ENCODE measurements at places on chromosomes 6 and 20. TPM values are rescaled to one million over a fixed set of nuclear protein-coding genes. Genes with fewer than 3 reads are reported as not detected.

CD40 gene
- 410 TPM for total RNA-seq

VSX1 gene
- not detected for total RNA-seq

ADAM33 gene
- total RNA-seq: not detected

C6orf47 gene
- total RNA-seq: 29.3 TPM

TRIM10 gene
- total RNA-seq: not detected

CTSZ gene
- 262 TPM for total RNA-seq

VWA7 gene
- total RNA-seq: 2.9 TPM

HLA-DOB gene
- 101 TPM for total RNA-seq

BTNL2 gene
- not detected for total RNA-seq

PDYN gene
- not detected for total RNA-seq

MUC22 gene
- total RNA-seq: not detected

QRSL1 gene
- total RNA-seq: 28.4 TPM

SLC12A5 gene
- total RNA-seq: not detected

ARMH2 gene
- total RNA-seq: 2.1 TPM

GRCh38 chr20:62171245-62171644 is 11.6 kb upstream of the MTG2 start:
- no peaks in the 10 kb centered on the region for H3K27me3 ChIP-seq
- H3K4me1 ChIP-seq: no peaks in the 10 kb centered on the region
- H3K27ac ChIP-seq: no peak overlapping the region
- DNase-seq: no peak
- peaks cover 27% of the 10 kb centered on the region for H3K36me3 ChIP-seq

DNA sequence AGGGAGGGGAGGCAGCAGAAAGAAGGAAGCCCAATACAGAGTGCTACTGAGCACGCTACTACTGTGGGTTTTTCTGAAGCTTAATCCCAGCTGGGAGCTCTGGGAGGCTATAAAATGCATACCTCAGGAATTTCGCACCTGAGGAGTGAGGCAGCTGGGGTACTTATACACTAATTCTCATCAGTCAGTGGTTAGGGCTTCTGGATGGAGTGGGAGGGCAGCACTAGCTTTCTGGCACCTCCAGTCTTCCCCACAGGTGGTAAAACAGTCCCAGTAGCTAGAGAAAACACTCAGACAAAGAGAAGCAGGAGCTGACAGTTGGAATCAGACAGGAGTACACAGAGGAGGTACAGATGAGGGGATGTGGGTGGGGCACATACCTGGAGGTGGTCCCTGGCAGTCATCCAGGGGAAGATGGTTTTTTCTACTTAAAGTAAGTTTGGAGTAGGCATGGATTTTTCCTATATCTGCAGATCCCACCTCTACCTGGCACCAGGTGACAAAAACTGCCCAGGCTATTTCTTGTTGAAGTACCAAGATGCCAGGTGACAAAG is 37.8 kb downstream of the CPXM1 start:
- no peaks in the 10 kb centered on the region for H3K36me3 ChIP-seq
- peaks cover 27% of the 10 kb centered on the region for H3K27me3 ChIP-seq
- no peak overlapping the region for H3K27ac ChIP-seq
- H3K4me3 ChIP-seq: no peak overlapping the region
- no peak for DNase-seq

GRCh38 chr6:47810885-47811284 is 29.1 kb downstream of the OPN5 start:
- no peak overlapping the region for H3K27ac ChIP-seq
- no peaks in the 10 kb centered on the region for H3K36me3 ChIP-seq
- H3K4me1 ChIP-seq: no peaks in the 10 kb centered on the region

GRCh38 chr6:143529095-143529494 is 17.6 kb upstream of the FUCA2 start:
- DNase-seq: no peak
- H3K4me3 ChIP-seq: no peak overlapping the region
- no peaks in the 10 kb centered on the region for H3K27me3 ChIP-seq
- no peak overlapping the region for H3K27ac ChIP-seq
- H3K36me3 ChIP-seq: no peaks in the 10 kb centered on the region

DNA sequence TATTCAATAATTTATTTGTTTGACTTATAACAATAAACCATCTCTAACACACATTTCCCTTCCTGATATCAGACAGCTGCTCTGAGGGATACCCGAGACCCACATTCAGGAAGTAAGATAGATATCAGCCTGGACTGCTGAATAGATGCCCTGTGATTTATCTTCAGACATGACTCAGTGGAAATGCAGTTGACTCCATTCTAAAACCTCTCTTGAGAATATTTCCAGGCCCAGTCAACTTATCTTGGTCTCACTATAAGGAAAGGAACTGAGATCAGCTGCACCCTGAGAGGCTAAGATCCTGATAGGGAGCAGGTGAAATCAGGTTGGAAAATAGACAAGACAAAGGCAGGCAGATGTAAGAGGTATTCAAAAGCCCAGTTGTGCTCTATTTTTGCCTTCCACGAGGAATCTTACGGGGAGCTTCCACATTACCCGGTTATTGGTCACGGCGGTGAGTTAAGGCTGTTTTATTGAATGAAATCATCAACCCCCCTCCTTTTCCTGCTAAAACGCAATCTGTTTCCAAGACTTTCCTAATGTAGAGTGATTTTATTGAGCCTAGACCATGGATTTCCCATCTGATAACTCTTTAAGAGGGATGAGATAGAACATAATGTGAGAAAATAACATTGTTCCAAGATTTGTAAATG is 25.5 kb downstream of the C6orf15 start:
- H3K36me3 ChIP-seq: no peaks in the 10 kb centered on the region
- H3K4me3 ChIP-seq: no peak overlapping the region
- no peak overlapping the region for H3K27ac ChIP-seq

GRCh38 chr20:62886709-62887058 is 25.1 kb upstream of the TCFL5 start:
- no peaks in the 10 kb centered on the region for H3K27me3 ChIP-seq
- DNase-seq: no peak
- H3K4me1 ChIP-seq: no peaks in the 10 kb centered on the region
- peaks cover 60% of the 10 kb centered on the region for H3K36me3 ChIP-seq
- H3K27ac ChIP-seq: peak overlapping the region; percentile 46

- no peaks in the 10 kb centered on the region for H3K36me3 ChIP-seq
- H3K27ac ChIP-seq: no peak overlapping the region
- no peak for DNase-seq
- no peaks in the 10 kb centered on the region for H3K27me3 ChIP-seq
- H3K4me3 ChIP-seq: no peak overlapping the region
Observed at GRCh38 chr6:41813956-41814355, 26.5 kb downstream of the TOMM6 start.

GRCh38 chr6:4265740-4266139 is 130.4 kb upstream of the ECI2 start:
- H3K4me3 ChIP-seq: no peak overlapping the region
- no peaks in the 10 kb centered on the region for H3K4me1 ChIP-seq
- H3K27me3 ChIP-seq: peaks cover 8% of the 10 kb centered on the region
- no peaks in the 10 kb centered on the region for H3K36me3 ChIP-seq
- no peak for DNase-seq

- H3K36me3 ChIP-seq: no peaks in the 10 kb centered on the region
- H3K27ac ChIP-seq: no peak overlapping the region
- no peak for DNase-seq
- H3K4me3 ChIP-seq: no peak overlapping the region
- H3K4me1 ChIP-seq: no peaks in the 10 kb centered on the region
- no peaks in the 10 kb centered on the region for H3K27me3 ChIP-seq
Observed at GRCh38 chr6:74657011-74657410, 548.8 kb downstream of the COL12A1 start.

GRCh38 chr20:40652441-40652987 is 36.5 kb downstream of the MAFB start:
- DNase-seq: no peak
- H3K27ac ChIP-seq: no peak overlapping the region
- H3K27me3 ChIP-seq: peaks cover 4% of the 10 kb centered on the region
- no peak overlapping the region for H3K4me3 ChIP-seq
- no peaks in the 10 kb centered on the region for H3K36me3 ChIP-seq

DNA sequence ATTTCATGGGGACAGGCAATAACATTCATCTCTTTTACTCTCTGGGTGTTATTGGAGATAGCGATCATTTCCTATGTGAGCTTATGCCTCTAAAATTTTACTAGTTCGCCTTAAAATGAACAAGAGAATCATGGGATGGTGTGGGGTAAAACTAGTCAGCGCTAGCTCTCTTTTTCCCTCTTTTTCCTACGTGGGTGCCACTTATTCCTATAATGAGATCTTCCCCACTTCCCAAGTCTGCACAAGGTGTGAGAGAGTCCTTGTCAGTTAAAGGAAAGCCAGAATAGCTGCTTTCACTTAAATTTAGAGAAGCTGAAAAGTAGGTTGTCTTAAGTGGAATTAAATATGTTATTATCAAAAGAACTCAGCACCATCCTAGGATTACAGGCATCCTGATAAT is 173.2 kb upstream of the BMP5 start:
- H3K4me3 ChIP-seq: no peak overlapping the region
- H3K27ac ChIP-seq: no peak overlapping the region
- H3K4me1 ChIP-seq: no peaks in the 10 kb centered on the region
- DNase-seq: no peak
- H3K36me3 ChIP-seq: no peaks in the 10 kb centered on the region
- no peaks in the 10 kb centered on the region for H3K27me3 ChIP-seq

- no peaks in the 10 kb centered on the region for H3K4me1 ChIP-seq
- no peaks in the 10 kb centered on the region for H3K36me3 ChIP-seq
- no peak for DNase-seq
- no peak overlapping the region for H3K27ac ChIP-seq
Observed at GRCh38 chr6:8131265-8131897, 29.0 kb upstream of the EEF1E1 start.

- H3K27me3 ChIP-seq: no peaks in the 10 kb centered on the region
- no peak overlapping the region for H3K27ac ChIP-seq
- no peak overlapping the region for H3K4me3 ChIP-seq
Observed at GRCh38 chr6:156773476-156773875, 3.7 kb upstream of the ARID1B start.

GRCh38 chr6:132742495-132742894 is 15.2 kb downstream of the VNN2 start:
- no peak for DNase-seq
- no peaks in the 10 kb centered on the region for H3K27me3 ChIP-seq
- no peak overlapping the region for H3K4me3 ChIP-seq
- peaks cover 63% of the 10 kb centered on the region for H3K36me3 ChIP-seq
- H3K27ac ChIP-seq: no peak overlapping the region

- no peaks in the 10 kb centered on the region for H3K4me1 ChIP-seq
- no peak overlapping the region for H3K27ac ChIP-seq
- no peaks in the 10 kb centered on the region for H3K27me3 ChIP-seq
- H3K36me3 ChIP-seq: no peaks in the 10 kb centered on the region
- no peak for DNase-seq
Observed at GRCh38 chr6:80608881-80609280, 502.4 kb downstream of the BCKDHB start.

DNA sequence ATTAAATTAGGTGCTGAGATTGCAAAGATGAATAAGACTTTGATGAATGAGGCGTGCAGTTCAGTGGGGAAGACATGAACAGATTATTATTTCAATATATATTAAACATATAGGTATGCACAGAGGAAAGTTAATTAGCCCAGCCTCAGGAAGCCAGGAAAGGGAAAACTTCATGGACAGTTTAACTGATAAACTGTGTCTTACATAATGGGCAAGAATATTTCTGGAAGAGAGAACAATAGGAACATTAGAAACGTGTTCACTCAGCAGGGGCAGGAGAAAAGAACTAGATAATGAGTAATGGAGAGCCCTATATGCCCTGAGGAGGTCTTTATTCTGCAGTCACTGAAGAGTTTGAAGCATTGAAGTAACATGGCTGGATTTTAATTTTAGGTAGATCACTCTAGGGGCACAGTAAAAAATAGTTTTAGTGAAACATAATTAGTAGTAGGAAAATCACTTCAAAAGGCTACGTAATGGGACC is 23.6 kb downstream of the CEP57L1 start:
- H3K4me1 ChIP-seq: peaks cover 45% of the 10 kb centered on the region
- no peaks in the 10 kb centered on the region for H3K27me3 ChIP-seq
- no peak for DNase-seq
- no peak overlapping the region for H3K27ac ChIP-seq
- H3K36me3 ChIP-seq: no peaks in the 10 kb centered on the region

GRCh38 chr6:18676548-18676947 is 289.4 kb downstream of the RNF144B start:
- H3K27me3 ChIP-seq: no peaks in the 10 kb centered on the region
- no peaks in the 10 kb centered on the region for H3K4me1 ChIP-seq
- no peak overlapping the region for H3K4me3 ChIP-seq

DNA sequence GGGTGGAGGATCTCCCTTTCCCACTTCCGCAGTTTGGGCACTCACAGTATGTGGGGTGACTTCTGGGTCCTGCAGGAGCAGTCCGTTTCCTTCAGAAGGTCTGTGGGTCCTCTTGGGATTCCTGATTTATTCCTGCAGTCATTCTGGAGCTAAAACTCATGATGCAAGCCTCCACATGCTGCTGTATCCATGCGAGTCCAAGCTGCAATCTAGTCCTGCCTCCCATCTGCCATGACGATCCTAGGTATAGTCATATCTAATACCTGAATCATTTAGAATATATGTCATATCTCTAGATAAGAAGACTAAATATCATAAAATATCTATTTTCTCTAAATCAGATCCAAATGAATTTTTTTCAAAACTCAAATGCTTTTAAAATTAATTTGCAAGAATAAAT is 103.4 kb upstream of the AHI1 start:
- H3K4me1 ChIP-seq: no peaks in the 10 kb centered on the region
- H3K27ac ChIP-seq: no peak overlapping the region
- no peaks in the 10 kb centered on the region for H3K27me3 ChIP-seq
- DNase-seq: no peak
- H3K4me3 ChIP-seq: no peak overlapping the region
